Body of pancreas (tissue), 4 donors: ENCODE measurements at places on chromosomes 2 and 18. TPM values are rescaled to one million over a fixed set of nuclear protein-coding genes. Genes with fewer than 3 reads are reported as not detected.

TRIP12 gene
- total RNA-seq, result 170 TPM

COPS7B gene
- 16.9 TPM for total RNA-seq

ICA1L gene
- total RNA-seq, result 6.7 TPM

- H3K27ac ChIP-seq, result no peak overlapping the region
- no peak for DNase-seq
- no peaks in the 10 kb centered on the region for H3K27me3 ChIP-seq
Observed at GRCh38 chr18:25759111-25759510, 331.3 kb downstream of the SS18 start.

DNA sequence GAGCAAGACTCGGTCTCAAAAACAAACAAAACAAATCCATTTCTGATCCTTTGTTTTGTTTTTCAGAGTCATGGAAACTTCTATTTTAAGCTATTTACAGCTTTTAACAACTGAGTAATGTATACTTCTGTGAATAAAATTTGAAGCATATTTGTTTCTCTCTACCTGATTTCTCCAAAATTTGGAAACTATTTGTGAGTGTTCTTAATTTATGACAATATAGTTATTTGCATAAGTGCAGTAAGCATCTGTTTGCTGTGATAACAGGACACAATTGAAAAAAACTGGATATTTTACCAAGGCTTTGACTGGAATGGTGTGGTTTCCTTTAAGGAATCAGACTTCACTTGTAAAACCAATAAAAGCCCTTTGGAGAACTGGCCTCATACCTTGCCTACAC, 53.3 kb upstream of the GULP1 start:
- DNase-seq, result no peak
- no peaks in the 10 kb centered on the region for H3K27me3 ChIP-seq
- H3K4me3 ChIP-seq, result no peak overlapping the region
- H3K27ac ChIP-seq, result no peak overlapping the region

DNA sequence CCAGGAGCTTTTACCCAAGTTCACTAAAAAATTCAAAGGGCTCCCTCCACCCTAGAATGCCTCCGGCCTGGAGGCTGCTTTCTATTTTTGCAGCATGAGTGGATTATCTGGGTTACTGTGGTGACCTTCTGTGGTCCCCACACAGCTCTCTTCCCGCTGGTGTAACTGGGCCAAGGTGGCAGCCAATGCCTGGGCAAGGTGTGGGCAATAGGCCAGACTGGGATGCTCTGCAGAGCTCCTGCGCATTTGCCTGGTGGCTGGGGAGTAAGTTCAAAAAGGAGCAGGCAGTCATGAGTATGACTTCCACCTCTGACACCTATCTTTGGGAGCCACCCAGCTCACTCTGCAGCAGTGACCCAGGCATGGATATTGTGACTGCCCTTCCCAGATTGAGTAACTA, 130.5 kb upstream of the SPRED2 start:
- H3K4me1 ChIP-seq, result no peaks in the 10 kb centered on the region
- H3K4me3 ChIP-seq, result no peak overlapping the region
- no peaks in the 10 kb centered on the region for H3K27me3 ChIP-seq
- DNase-seq, result no peak
- H3K27ac ChIP-seq, result no peak overlapping the region
- H3K36me3 ChIP-seq, result no peaks in the 10 kb centered on the region

DNA sequence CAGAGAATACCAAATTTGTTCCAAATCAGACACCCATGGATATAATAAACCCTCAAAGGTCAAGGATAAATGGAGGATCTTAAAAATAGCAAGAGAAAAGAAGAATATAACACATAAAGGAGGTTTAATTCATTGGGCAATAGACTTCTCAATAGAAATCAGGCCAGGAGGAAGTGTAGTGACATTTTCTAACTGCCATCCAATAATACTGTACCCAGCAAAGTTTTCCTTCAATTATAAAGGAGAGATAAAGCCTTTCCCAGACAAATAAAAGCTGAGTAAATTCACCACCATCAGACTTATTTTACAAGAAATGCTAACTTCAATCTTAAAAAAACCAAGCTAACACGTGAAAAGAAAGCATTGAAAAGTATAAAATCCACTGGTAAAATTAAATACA, 121.6 kb downstream of the MSTN start:
- no peak for DNase-seq
- no peaks in the 10 kb centered on the region for H3K27me3 ChIP-seq
- H3K4me3 ChIP-seq, result no peak overlapping the region

DNA sequence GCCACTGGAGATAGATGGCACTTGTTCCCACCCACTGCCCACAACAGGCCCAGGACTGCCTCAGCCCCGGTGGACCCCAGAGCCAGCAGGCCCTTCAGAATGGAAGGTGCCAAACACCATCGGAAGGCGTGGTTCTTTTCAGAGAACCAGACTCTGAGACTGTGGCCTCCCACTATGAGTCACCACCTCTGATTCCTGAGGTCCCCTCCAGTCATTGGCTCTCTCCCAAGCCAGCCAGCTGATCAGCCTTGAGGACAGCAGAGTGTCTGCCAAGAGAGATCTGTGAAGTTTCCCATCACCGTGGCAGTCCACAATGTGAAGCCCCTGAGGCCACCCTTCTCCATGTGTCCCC, 10.4 kb upstream of the MAP3K2 start:
- H3K4me3 ChIP-seq, result no peak overlapping the region
- peak; percentile 85 for DNase-seq
- H3K4me1 ChIP-seq, result peaks cover 10% of the 10 kb centered on the region

- H3K4me1 ChIP-seq, result no peaks in the 10 kb centered on the region
- DNase-seq, result no peak
- H3K27me3 ChIP-seq, result no peaks in the 10 kb centered on the region
Observed at GRCh38 chr2:102258025-102258385, 53.4 kb upstream of the IL1RL1 start.

- H3K27me3 ChIP-seq, result no peaks in the 10 kb centered on the region
- H3K36me3 ChIP-seq, result no peaks in the 10 kb centered on the region
- H3K27ac ChIP-seq, result peak overlapping the region; percentile 67
- DNase-seq, result no peak
- H3K4me3 ChIP-seq, result no peak overlapping the region
Observed at GRCh38 chr2:128458505-128458904, 139.8 kb upstream of the HS6ST1 start.

- no peaks in the 10 kb centered on the region for H3K27me3 ChIP-seq
- no peaks in the 10 kb centered on the region for H3K36me3 ChIP-seq
- H3K4me3 ChIP-seq, result no peak overlapping the region
- no peak for DNase-seq
Observed at GRCh38 chr2:193929131-193929530, 1727.9 kb upstream of the SLC39A10 start.
